ENCODE measurements at places on chromosomes 1 and 21.

DNA sequence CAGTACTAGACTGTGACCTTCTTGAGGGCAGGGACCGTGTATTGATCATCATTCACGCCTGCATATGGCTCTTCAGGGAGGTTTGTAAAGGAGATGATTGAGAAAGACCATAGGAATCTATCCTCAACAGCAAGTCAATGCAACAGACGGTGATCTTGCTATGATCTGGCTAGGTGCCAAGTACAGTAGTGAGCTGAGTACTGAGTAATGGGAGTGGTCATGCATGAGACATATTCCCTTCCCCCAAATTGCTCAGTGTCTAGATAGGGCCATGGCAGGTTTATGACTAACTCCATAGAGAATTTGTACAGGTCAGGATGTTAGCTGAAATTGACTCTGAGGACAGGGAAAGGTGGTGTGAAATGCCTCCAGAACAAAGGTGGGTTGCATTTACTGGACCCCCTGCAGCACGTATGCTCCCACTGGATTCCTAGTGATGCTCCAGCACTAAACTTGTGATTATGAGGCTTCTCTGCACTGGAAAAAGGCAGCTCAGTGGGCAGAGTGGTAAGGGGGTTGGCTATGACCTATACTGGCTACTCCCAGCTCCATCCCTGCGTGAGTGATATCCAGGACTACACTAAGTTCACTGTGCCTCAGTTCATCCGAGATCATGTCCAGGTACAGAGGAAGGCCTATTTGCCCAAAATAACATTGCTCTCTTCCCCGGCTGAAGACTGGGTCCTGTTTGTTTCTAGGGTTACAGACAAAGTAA lies 37.2 kb downstream of the KCNJ6 start:
- no peak for DNase-seq

GRCh38 chr1:57894315-57894714 lies 470.5 kb upstream of the DAB1 start:
- DNase-seq = no peak

DNA sequence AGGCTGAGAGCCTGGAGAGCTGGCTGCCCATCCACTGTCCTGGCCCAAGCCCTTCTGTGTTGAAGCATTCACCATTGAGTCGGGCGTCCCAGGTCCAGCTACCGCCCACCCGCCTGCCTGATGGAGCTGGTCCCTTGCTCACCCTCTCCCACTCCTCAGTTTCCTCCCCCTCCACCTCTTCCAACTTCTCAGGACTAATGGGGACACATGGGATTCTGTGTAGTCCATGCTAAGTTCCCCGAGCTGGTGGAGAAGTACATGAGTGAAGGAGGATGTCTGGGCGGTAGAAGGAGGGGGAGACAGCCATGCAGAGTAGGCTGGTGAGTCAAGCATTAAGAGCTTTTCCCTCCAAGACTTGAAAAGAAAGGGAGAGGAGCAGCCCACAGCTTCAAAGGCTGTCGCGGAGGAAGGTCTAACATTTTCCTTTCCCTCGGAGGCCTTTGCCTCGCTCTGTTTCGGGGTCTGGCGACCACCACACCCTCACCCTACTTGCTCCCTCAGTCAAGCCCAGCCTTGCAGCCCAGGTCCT lies 561 bp downstream of the SLC26A9 start:
- DNase-seq = no peak

DNA sequence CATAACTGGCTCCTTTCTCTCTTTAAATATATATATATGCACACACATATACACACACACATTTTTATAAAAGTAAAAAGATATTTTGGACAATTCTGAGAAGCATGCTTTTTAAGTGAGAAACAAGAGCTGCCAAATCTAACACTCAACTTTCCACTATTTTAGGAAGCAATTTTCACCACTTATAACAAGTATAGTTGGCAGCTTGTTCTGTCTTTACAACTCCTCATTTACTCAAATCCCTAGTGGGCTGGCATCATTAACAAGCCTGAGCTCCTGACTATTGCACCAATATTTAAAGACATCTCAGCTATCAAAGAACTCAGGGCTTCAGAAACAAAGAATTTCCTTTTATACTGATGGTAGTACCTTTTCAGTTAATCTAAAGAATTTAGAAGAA lies 76.6 kb downstream of the RAB3GAP2 start:
- DNase-seq = no peak

GRCh38 chr1:184593597-184593996 lies 161.1 kb downstream of the EDEM3 start:
- DNase-seq = no peak

DNA sequence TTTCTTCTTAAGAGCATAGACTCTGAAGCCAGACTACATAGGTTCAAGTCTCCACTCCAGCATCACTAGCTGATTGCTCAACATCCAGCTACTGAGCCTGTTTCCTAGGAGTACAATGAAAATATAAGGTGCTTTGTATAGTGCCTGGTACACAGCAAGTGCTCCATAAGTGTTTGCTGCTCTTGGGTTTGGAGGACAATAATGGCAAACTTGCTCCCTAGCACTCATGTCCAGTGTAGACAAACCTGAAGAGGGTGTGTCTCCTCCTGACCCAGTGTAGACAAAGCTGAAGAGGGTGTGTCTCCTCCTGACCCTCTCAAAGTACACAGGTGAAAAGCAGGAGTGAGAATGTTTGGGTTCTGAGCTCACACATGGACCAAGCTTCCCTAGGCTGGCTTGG lies 10.5 kb upstream of the ECE1 start:
- DNase-seq = no peak

DNA sequence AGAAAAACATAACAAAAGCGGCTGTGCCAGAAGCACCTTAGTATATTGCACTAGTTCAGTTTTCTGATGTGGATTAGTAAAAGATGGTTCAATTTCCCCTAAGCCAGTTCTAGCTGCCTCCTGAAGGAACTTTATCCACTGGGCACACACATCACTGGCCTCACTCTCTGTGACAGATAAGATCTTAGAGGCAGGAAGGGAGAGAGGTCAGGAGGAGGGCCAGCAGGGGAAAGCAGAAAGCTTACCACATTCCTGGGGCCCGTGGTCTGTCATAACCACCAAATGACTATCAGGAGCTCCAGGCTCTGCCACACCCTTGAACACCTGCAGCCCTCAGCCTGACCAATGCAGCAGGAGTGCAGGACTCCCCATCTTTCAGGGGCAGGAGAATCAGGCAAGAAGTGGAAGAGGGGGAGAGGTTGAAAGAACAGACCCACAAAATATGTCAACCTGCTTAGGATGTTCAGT lies 37.8 kb downstream of the LRRC71 start:
- DNase-seq = no peak

GRCh38 chr1:11311816-11312755 lies 39.1 kb downstream of the UBIAD1 start:
- no peak for DNase-seq

DNA sequence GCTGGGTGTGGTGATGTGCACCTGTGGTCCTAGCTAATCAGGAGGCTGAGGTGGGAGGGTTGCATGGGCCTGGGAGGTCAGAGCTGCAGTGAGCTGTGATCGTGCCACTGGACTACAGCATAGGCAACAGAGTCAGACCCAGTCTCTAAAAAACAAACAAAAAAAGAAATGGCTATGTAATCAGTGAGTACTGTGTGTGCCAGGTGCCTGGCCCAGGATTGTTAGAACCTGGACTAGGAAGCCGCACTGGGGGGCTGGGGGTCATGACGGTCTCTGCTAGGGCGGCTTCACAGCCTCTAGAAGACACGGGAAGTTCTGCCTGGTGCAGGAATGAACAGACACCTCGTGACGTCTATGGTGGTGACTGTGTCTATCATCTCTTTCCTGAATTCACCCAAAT lies 8.5 kb downstream of the TMEM9 start:
- DNase-seq = no peak

GRCh38 chr1:203342192-203342940 lies 8.6 kb downstream of the FMOD start:
- peak; percentile 92 for DNase-seq

GRCh38 chr1:192615055-192615454 lies 20.9 kb upstream of the RGS13 start:
- DNase-seq = no peak

- no peak for DNase-seq
These were observed 85.8 kb downstream of the SYF2 start for GRCh38 chr1:25146451-25146855.

DNA sequence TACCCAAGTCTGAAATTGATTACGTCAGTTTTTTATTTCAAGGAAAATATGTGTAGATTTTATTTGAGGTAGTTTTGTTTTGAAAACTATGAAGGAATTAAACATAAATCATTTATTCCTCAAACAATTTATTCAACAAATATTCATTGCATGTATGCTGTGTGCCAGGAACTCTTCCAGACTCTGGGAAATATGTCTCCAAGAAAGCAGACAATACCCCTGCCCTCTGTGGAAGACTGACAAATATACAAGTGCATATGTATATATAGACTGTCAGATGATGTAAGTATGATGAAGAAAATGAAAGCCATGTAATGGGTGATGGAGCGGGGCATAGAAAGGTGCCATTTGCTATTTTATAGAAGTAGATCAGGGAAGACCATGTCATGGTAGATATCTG lies 889.5 kb downstream of the USP25 start:
- no peak for DNase-seq

- no peak for DNase-seq
These were observed 491.1 kb downstream of the BRINP3 start for GRCh38 chr1:189986516-189986915.

GRCh38 chr1:17927952-17928351 lies 172.8 kb downstream of the ACTL8 start:
- DNase-seq = no peak

GRCh38 chr1:27872802-27873551 lies 633 bp downstream of the THEMIS2 start:
- no peak for DNase-seq

DNA sequence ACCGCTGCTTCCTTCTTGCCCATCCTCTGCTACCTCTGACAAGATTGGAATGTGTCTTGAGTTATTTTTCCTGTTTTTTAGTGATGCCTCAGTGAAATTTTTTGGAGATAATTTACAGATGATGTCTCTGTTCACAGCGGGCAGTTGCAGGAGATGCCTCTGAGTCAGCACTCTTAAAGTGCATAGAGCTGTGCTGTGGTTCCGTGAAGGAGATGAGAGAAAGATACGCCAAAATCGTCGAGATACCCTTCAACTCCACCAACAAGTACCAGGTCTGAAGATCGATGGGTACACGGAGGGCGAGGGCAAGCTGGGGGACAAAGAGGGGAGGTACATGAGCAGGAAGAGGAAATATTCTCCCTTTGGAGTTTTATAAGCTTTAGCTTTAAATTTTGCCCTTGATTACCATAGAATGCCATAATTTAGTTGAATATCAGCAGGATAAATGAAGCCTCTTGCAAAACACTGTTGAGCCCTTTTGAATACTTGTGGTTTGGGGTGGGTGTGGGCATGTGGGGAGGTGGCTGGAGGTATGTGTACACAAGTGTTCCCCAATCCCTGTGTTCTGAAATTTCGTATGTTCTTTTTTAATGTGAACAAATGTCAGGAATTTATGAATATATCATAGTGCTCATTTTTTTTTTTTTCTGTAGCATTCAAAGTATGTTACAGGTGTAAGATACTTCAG lies 19.8 kb downstream of the ATP1A1 start:
- no peak for DNase-seq

DNA sequence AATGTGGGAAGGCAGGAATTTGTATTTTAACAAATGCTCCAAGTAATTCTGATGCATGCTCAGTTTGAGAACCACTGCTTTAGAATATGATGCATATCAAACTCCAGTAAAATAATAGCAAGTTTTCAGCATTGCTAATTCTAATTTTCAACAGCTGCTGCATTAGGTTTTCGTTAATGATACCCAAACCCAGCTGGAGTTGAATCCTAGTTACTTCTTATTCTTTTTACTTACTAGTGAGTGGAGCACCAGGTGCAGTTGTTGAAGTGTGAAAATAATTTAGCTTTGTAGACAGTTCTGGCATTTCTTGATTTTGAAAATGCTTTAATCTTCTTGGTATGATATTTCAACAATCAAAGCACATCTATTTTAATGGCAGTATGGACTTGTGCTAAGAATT lies 138.5 kb downstream of the HS2ST1 start:
- no peak for DNase-seq

- DNase-seq = no peak
These were observed 397.7 kb downstream of the RWDD3 start for GRCh38 chr1:95631695-95632094.

DNA sequence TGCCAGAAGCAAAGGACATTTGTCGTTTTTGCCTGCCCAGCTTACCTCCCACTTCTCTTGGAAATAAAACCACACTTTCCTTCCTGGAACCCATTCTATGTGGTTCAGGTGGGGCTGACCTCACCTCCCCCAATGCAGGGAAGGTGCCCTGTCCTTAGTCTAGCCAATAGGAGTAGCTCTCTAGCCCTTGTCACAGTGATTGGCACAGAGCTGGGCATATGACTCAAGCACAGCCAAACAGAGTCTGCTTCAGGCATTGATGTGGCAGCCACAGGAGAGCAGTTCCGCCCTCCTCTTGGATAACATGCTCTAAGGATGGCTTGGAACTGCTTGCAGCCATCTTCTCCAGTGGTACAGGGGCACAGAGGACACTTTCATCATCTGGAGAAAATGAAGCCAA lies 134.0 kb downstream of the LRIG2 start:
- DNase-seq = no peak

GRCh38 chr1:15444468-15445389 lies 6.5 kb downstream of the CTRC start:
- DNase-seq = no peak

GRCh38 chr1:96722161-96722922 lies 758 bp downstream of the PTBP2 start:
- DNase-seq = peak; percentile 31

DNA sequence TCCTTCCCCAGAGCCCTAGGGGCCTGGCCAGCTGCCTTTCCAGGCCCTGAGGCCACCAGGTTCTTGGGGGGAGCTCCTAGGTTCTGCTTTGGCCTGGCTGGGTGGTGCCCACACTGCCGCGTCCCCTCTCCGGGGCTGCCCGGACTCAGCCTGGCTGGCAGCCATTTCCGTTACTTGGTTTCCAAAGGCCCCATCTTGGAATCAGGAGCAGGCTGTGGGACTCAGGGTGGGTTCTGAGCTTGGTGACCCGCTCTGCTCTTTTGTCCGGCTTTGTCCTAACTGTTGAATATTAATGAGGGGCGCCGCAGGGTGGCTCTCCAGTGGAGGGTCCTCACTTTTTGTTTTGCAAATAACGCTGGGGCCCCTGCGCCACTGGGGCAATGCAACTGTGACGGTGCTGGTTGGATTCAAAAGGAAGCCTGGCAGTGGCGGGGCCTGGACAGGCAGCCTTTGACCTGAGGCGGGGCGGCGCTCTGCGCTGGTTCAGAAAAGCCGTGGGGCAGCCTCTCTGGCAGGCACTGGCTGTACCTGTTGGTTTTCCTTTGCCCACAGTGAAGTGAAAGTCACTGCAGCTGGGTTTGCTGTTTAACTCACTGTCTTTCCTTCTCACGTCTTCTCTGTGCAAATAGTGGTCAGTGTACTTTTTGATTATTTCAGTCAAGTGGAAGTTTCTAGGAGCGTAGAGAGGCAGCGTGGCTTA lies 20.2 kb downstream of the SKI start:
- DNase-seq = no peak

GRCh38 chr1:228930479-228930957 lies 195.2 kb downstream of the RHOU start:
- no peak for DNase-seq

DNA sequence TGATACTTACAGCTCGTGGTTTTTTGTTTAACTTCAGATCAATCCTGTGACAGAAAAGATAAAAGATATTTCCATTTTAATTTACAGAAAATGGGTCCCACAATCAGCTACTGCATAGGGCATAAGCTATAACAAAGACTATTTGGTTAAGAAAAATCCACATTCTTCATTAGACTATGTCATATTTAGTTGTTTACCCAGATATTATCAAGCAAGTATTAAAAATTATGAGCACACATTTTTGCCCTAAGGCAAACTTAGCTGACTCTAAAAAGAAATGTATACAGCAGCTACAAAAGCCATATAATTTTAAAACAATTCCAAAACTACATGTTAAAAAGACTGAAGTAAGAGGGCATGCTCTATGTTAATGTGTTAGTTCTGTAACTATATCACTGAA lies 18.7 kb downstream of the MEAF6 start:
- DNase-seq = no peak

Measured in D721Med (cell line).